ENCODE measurements at places on chromosomes 11 and 22.

- DNase-seq, result no peak
These were observed 48.1 kb downstream of the RPL27A start for GRCh38 chr11:8730697-8731020.

DNA sequence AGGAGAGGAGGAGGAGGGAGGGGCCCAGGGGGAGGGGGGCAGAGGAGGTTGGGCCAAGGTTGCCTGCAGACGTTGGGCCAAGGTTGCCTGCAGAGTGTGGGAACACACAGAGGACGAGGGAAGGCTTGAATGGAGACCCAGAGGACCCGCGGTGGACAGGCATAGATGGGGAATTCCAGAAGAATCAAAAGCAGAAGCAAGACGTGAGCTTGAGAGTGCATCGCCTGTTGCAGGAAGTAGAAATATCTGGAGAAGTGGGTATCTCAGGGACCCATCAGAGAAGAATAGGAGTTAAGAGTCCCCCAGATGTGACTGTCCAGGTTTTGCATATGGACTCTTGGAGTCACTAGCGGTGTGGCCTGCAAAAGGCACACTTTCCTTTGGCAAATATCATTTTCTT lies 670.2 kb downstream of the TBC1D22A start:
- DNase-seq, result no peak

DNA sequence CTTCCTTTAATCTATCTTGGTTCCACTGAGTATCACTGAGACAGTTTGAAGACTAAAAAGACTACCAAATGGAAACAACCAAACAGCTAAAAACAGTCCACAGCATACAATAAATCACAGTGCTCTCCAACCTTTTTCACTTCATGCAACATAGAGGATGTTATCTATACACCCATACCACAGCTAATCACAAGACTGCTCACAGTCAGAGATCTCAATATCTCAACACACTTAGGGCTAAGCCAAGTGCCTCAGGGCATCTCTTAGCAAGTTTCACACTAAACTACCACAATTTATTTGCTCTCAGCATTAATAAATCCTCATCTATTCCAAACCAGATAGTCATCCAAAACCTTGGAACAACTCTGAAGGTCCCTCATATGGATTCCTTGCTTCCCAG lies 129.4 kb downstream of the SBF2 start:
- no peak for DNase-seq

DNA sequence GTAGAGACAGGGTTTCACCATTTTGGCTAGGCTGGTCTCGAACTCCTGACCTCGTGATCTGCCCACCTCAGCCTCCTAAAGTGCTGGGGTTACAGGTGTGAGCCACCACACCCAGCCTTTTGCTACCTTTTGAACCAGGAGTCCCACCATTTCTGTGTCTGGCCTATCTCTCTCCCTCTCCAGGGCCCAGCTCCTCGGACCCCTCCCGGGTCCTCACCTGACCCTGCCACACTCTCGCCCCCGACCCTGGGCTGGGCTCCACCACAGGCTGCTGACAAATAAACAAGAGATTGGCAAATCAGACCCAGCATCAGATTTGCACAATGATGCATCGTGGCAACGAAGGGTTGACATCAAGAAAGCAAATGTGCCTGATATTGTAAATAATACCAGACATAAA lies 8.8 kb downstream of the KRTAP5-5 start:
- DNase-seq, result no peak

GRCh38 chr22:43957871-43958270 lies 2.6 kb downstream of the SAMM50 start:
- DNase-seq, result no peak

GRCh38 chr11:96219981-96220623 lies 122.9 kb downstream of the MAML2 start:
- DNase-seq, result no peak

DNA sequence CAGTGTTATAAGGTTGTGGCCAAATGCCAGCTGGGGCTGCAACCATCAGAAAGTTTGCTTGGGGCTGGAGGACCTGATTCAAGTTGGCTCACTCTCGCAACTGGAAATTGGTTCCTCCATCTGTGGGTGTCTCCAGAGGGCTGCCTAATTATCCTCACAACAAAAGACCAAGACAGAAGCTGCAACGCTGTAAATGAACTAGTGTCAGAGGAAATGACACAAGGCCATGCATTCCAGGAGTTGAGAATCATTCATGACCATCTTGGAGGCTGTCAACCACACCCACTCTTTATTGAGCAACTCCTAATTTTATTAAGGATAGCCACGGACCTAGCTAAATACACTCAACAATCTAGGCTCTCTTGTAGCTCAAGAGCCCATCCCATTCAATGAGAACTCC lies 1060.8 kb downstream of the OPCML start:
- DNase-seq, result no peak

GRCh38 chr11:74749965-74750296 lies 1.3 kb downstream of the RNF169 start:
- DNase-seq, result no peak

DNA sequence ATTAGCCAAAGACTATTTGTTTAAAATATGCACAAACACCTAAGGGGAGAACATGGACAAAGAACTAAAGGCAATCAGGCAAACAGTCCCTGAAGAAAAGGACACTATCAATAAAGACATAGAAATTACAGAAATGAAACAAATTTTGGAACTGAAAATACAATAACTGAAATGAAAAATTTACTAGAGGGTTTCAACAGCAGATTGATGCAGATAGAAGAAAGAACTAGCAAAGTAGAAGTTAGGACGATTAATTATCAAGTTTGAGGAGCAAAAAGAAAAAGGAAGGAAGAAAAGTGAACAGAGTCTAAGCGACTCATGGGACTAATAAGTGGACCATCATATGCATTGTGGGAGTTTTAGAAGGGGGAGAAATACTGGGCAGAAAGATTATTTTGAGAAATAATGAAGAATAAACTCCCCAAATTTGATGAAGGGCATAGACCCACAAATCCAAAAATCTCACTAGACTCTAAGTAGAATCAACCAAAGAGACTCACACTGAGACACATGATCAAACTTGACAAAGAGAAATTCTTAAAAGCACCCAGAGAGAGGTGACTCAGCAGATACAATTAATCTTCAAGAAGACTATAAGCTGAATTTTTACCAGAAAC lies 62.9 kb downstream of the JAM3 start:
- no peak for DNase-seq

DNA sequence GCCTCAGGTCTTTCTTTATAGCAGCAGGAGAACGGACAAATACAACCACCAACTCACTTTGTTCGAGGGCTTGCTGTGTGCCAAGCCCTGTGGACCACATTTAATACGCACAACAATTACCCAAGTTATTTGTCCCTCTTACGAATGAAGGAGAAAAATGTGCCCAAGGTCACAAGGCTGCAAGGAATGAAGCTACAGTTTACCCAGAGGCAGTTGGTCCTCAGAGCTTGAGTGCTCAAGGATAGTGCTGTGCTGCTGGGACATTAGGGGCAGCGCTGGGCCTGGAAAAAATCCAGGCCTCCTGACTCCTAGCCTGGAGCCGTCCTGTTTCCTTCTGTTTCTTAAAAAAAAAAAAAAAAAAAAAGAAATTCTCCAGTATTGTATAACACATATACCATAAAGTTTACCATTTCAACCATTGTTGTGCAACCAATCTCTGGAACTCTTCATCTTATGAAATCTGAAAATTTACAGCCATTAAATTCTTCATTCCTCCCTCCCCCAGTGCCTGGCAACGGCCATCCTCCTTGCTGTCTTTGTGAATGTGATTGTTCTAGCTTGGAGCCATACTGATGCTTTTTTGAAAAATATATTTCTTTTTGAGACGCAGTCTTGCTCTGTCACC lies 1.0 kb upstream of the C11orf86 start:
- no peak for DNase-seq

DNA sequence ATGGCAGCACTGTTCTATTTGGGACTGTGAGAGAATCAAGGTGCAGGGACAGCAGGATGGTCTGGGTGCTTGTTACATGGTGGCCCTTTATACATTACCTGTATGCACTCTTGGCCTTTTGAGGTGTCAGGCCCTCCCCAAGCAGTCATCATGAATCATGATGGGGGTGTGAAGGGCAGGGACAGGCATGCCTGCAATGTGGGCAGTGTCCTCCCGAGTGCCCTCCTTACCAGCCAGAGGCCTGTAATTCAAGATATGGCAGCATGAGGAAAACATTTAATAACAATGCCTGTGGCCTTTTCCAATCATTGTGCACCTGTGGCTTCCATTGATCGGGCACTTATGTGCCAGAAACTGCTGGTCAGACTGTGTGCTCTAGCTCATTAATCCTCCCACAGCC lies 25.5 kb upstream of the CYP2D6 start:
- no peak for DNase-seq

GRCh38 chr11:119774172-119774763 lies 45.3 kb upstream of the NECTIN1 start:
- DNase-seq, result no peak

DNA sequence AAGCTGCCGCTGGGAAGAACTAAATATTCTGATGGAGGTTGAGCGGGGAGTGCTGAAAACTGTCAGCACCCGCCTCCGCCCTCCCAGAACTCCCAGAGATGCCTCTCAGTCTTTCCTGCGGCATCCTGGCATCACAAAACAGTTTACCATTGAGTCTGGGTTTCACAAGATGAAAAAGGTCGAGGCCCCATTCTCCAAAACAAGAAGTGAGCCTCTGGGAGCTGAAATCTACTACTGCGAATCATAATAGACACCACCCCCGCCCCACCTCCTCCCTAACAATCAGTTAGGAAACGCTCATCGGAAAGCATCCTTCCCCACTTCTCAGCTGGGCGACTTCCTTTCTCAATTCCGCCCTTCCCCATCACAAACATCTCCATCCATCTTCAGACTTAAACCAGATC lies 1.0 kb downstream of the SUN2 start:
- no peak for DNase-seq

- no peak for DNase-seq
These were observed 28.0 kb downstream of the KCNQ1OT1 start for GRCh38 chr11:2671748-2672147.

DNA sequence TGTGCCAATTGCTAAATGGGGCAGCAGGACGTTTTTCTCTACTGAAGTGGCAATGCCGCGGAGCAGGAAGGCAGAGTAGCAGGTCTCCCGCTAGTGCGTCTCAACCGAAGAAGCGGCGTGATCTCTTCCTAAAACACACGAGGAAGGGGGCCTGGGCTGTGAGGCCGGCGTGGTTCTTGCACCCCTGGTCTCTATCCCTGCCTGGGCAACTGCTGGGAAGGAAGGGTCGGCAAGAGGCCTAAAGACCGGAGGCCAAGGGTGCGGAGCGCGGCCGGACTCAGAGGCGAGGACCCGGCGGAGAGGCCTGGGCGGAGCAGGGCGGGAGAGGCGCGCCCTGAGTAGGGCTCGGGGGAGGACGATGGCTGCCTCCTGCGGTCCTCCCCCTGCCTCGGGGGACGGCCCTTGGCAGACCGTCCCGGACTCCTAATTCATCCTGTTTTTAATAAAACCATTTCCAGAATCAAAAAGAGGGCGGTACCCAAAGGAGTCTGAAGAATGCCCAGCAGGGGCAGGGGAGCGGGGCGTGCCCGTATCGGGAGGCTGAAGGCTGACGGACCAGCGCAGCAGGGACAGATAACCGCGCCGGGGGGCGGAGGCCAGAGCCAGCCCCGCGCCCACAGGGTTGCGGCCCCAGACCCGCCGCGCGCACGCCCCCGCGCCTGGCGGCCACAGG lies 572 bp upstream of the APLP2 start:
- DNase-seq, result no peak

GRCh38 chr11:74443071-74443864 lies 24.1 kb downstream of the KCNE3 start:
- no peak for DNase-seq

GRCh38 chr22:22103078-22103875 lies 120.7 kb upstream of the TOP3B start:
- DNase-seq, result no peak

- DNase-seq, result no peak
These were observed 582.3 kb upstream of the CHORDC1 start for GRCh38 chr11:90805172-90805571.

DNA sequence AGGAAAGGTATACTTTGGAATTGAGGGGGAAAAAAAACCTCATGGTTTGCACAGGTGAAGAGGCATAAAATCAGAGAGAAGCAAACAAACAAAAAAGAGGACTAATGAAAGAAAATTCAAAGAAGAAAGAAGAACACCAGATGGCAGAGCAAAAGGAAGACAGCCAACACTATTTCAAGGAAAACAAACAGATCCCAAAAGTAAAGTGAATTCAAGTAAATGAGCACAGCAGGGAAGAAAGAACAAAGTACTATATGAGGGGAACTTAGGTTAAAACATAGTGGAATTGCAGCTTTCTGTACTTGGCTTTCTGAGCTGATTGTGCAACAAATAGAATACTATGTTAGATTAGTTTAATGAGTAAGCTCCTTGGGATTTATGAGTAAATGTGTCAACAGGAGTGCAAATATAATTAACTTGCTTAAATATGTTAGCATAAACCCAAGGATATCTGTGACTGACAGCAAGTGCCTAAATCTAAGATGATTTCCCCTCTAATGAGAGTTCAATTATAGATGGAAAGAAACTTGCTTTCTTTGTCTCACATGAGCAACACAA lies 404.6 kb upstream of the CNTN5 start:
- DNase-seq, result no peak

GRCh38 chr11:47983464-47984397 lies 3.4 kb downstream of the PTPRJ start:
- no peak for DNase-seq

GRCh38 chr22:26479792-26480610 lies 3.6 kb downstream of the HPS4 start:
- no peak for DNase-seq

DNA sequence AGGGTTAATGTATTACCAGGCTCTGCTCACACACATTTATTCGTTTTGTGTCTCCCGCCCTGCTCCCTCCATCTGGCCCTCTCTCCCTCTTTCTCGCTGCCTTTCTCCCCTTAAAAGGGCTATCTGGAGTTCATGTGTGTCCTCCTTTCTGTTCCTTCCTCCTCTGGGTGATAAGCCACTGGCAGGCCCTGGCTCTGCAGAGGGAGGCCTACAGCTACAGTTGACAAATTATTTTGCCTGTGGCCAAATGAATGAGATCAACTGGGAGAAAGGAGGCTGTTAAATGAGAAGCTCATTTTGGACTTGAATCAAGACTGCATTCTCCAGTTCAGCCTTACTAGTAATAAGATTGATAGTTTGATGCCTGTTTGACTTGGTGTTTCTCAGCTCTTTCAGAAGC lies 17.5 kb upstream of the OPCML start:
- DNase-seq, result no peak

GRCh38 chr11:58058276-58059006 lies 27.7 kb downstream of the OR6Q1 start:
- DNase-seq, result no peak

- peak; percentile 7 for DNase-seq
These were observed 171.4 kb upstream of the CTSC start for GRCh38 chr11:88508759-88509581.

- no peak for DNase-seq
These were observed 14.5 kb downstream of the FEZ1 start for GRCh38 chr11:125481531-125481930.

- DNase-seq, result no peak
These were observed 91.1 kb upstream of the LMO1 start for GRCh38 chr11:8354622-8355415.
